ENCODE measurements at places on chromosomes 11 and 22.

GRCh38 chr11:111977146-111978027 is 40.2 kb downstream of the DIXDC1 start:
- DNase-seq, result no peak

DNA sequence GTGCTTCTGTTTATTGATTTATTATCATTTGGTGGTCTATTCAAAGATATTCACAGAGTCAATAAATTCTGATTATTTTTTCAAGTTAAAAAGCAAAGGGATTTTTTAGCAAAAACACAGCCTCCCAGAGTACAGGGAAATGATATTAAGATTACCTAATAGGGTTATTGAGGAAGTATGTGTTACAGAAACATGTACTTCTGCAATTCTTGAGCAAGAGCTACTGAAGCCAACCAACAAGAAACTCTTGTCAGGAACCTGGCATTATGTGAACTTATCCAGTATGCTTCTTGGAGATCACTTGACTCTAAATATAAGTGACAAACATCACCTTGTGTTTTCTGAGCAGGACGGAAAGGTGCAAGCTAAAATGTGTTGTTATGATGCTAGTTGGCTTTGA is 42.0 kb upstream of the CARD18 start:
- DNase-seq, result no peak

GRCh38 chr11:122271137-122271536 is 155.1 kb upstream of the BLID start:
- DNase-seq, result no peak

- DNase-seq, result no peak
Measured at GRCh38 chr22:45202333-45203149, 38.2 kb downstream of the KIAA0930 start.

- peak; percentile 15 for DNase-seq
Measured at GRCh38 chr11:60334005-60334620, 7.1 kb downstream of the MS4A6E start.

- DNase-seq, result no peak
Measured at GRCh38 chr11:8339592-8340022, 75.9 kb upstream of the LMO1 start.

- no peak for DNase-seq
Measured at GRCh38 chr22:48199667-48200066, 1437.2 kb downstream of the TBC1D22A start.

GRCh38 chr11:67211656-67212436 is 54.4 kb upstream of the GRK2 start:
- DNase-seq, result no peak

GRCh38 chr11:93005239-93005638 is 35.8 kb downstream of the MTNR1B start:
- no peak for DNase-seq

GRCh38 chr11:82683029-82683428 is 50.6 kb downstream of the FAM181B start:
- DNase-seq, result no peak

DNA sequence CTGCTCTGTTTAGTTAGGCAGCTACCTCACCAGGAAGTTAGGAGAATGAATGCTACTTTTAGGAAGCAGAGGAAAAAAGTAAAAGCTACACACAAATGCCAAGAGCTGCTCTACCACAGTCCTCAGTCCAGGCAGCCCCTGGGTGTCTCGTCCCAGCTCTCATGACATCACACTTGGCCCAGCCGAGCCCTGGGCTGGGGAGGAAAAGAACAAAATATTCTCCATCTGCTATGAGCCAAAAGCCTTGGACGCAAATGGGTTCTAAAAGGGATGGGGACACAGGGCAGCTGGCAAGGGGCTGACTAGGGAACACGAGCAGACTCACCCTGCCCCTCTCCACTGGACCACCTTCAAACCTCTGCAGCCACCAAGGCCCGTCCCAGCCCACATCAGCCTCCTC is 26.1 kb downstream of the TMEM184B start:
- no peak for DNase-seq

DNA sequence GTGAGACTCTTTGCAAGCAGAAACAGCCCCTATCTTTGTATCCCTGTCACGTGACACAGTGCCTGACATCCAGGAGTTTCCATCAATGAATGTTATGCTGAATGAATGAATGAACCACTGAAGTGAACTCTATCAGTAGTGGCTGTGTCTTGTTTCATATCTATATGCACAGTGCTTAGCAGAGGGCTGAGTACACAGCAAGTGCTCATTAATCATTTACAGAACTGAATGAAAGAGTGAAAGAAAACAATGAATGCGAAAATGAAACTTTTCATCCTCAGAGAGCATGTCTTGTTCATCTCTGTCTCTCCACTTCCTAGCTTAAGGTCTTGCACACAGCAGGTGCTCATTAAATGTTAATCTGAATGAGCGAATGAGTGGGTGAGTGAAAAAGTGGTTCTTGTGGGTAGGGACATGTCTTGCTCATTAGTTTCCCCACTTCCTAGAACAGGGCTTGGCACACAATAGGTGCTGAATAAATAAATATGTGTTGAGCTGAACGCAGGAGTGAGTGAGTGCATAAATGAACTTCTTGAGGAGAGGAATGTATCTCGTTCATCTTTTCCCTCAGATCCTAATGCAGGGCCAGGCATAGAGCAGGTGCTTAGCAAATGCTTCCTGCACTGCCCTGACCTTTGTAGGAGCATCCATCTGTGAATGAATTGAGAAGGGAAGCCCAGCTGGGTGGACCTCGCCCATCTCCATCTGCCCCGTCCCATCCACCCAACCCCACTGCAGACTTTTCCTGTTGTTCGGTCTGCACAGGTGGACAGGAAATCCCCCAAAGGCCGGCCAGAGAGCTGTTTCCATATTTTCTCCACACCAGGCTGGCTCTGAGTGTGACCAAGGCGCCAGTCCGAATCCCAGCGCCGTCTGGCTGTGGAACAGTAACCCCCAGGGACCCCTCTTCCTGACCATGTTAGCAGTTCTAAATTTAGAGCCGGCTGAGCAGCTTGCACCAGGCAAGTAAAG is 113.4 kb upstream of the CRYBB3 start:
- DNase-seq, result no peak

DNA sequence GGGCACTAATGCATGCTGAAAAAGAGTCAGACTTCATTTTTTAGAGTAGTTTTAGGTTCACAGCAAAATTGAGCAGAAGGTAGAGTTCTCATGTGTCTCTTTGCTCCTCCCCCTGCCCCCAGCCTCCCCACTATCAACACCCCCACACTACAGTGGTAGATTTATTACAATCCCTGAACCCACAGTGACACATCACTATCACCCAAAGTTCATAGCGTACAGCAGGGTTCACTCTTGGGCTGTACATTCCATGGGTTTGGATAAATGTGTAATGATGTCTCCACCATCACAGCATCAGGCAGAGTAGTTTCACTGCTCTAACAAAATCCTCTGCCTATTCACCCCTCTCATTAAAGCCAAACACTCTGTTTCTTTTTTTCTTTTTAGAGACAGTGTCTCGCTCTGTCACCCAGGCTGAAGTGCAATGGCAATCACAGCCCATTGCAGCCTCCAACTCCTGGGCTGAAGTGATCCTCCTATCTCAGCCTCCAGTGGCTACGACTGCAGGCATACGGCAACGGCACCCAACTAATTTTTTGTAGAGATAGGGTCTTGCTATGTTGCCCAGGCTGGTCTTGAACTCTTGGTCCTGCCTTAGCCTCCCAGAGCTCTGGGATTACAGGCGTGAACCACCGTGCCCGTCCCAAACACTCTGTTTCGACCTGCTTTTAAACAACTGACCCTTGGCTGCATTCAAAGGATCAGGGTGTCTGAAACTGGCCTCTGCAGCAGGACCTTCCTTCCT is 4.1 kb downstream of the BEST1 start:
- no peak for DNase-seq

GRCh38 chr11:68402355-68403031 is 58.1 kb upstream of the PPP6R3 start:
- DNase-seq, result no peak

GRCh38 chr11:78820741-78821140 is 246.1 kb upstream of the NARS2 start:
- no peak for DNase-seq

- no peak for DNase-seq
Measured at GRCh38 chr11:9664276-9665171, 647 bp downstream of the SWAP70 start.

- DNase-seq, result peak; percentile 14
Measured at GRCh38 chr22:49793296-49793695, 34.4 kb downstream of the BRD1 start.

GRCh38 chr11:33893711-33894397 is 2.0 kb upstream of the LMO2 start:
- DNase-seq, result no peak

DNA sequence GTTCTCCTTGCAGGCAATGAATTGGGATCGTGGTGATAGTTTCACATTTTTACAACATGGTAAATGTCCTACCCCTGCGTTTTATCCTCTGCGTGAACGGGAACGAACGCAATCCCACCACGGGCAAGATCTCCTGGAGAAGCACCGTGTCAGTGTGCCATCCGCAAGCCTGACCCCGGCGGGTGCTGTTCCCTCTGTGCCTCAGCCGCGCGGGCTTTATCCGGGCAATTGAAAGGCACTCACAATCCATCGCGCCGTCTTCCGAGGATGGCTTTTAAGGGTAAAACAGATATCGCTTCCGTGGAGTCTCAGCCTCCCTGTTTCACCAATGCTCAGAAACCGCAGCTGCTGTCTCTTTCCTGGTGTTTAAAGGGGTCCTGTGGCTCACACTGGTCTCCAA is 1387.5 kb downstream of the BRD1 start:
- DNase-seq, result no peak

GRCh38 chr22:19226428-19226827 is 47.9 kb upstream of the SLC25A1 start:
- no peak for DNase-seq

- no peak for DNase-seq
Measured at GRCh38 chr11:125272092-125272491, 107.5 kb downstream of the PKNOX2 start.

DNA sequence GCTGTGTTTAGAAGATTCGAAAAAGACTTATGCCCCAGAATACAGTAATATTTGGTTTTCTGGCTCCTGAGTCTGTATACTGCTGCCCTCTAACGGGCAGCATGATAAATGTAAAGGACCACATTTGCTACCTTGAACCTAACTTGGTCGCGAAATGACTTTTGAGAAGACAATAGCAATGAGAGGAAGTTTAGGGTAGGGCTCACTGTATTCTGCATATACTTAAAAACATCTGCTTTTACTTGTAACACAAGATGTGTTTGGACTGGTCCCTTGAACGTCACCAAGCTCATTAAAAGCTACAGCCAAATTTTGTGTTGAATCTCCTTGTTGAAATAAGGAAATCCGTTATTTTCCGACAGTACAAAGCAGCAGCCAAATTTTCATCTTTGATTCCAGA is 309.1 kb downstream of the SWAP70 start:
- no peak for DNase-seq

DNA sequence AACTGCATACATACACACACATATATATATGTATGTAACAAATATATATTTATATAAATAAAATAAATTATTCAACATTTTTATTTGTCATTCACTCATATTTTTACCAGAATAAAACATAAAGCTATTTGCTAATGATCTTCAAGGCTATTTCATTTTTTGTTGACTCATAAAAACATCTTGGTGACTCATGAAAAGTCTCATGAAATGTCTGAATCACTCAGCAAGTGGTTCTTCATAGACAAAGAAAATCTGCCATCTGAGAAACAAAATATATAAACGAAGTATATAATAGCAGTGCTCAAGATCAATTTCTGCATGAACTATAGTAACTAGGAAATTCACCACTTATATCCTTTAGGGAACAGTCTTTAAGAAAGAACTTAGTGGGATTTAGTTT is 764.8 kb upstream of the FAT3 start:
- no peak for DNase-seq

DNA sequence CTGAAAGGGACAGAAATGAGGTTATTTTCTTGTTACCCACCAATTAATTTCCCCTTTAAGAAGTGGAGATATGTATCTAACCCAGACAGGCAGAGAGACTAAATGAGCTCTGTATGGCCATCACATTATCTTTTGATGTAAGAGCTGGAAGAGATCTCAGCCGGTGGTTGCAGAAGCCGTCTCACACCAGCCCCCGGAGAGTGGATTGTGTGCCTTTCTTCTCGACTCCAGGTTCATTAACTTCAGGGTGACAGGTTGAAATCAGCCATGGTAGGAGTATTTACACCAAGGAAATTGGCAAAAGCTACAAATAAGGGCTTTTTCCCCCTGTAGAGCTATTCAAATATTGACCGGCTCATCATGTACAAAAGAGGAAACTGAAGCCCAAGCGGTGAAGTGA is 580.3 kb upstream of the CADM1 start:
- no peak for DNase-seq

- no peak for DNase-seq
Measured at GRCh38 chr11:94142308-94143281, 14.0 kb downstream of the PANX1 start.

DNA sequence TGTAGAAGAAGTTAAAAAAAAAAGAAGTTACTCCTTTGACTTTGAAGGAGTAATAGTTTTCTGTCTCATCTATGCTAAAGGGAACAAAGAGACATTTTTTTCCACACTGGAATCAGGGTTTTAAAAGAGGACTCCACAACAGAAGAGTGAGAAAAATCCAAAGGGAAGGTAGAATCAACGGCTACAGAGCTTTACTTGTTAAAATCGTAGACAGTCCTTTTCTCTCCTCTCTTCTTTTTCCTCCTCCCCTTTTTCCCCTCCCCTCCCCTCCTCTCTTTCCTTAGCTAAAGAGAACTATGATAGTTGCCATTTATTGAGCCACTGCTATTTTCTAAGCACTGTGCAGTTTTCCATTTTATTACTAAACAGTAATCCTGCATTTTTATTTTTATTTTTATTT is 29.2 kb downstream of the DDIAS start:
- no peak for DNase-seq

DNA sequence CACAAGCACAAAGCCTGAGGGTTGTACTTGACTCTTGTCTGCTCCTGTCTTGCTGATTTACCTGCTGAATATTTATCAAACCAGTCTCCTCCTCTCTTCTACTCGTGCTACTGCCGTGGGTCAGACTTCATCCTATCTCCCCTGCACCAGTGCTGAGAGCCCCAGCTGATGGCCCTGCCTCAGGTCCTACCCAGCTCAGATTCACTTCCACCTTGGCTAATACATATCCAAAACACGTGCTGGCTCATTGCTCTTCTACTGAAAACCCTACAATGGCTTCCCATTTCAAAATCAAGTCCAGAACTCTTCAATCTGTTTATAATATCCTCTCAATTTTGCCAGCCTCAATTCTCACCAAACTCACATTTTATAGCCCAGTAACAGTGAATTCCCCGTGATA is 48.3 kb downstream of the RAB30 start:
- DNase-seq, result no peak

- no peak for DNase-seq
Measured at GRCh38 chr11:119531056-119531455, 108.1 kb upstream of the THY1 start.

DNA sequence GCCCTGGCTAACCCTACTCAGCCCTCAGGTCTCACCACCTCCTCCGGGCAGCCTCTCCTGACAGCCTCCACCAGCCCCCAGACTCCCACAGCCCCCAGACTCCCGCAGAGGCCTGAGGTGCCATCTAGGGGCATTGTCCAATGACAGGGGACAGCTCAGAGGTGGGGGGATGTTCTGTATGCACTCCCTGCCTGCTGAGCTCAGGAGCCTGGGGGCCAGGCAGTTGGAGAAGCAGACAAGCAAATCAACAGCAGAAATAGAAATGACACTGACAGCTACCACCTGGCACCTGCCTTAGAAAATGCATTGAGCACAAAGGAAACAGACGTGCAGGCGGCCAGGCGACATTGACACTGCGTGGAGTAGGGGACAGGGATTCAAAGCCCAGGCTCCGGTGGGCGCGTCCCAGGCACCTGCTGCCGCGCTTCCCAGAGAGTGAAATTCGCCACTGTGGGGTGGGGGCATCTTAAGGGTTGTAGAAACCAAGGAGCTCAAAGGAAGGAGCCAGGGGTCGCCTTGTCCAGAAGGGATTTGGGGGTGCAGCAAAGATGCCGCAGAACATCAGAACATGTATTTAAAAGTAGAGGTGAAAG is 22.5 kb upstream of the WNT7B start:
- DNase-seq, result no peak
